Liver (tissue), 10 donors: ENCODE measurements at places on chromosomes 1 and 21.

DNA sequence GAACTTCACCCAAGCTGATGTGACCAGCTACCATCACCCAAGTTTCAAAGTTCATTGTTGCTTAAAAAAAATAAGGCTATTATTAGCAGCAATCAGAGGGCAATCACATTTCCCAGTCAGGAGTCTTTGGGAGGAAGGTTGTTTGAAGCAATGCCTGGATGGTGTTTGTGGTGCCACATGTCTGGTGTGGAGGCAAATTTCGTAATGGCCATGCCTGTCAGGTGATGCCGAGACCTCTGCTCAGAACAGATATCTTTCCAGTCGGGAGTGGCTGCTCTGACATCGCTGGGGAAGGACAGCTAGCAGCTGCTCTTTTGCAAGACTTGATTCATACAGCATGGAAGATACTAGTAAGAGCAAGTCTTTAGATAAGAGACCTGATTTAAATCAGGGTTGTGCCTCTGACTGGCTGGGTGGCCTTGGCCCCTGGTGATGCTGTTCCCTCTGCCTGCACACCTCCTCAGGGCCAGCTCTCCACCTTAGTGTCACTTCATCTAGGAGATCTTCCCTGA lies 187.8 kb upstream of the JUN start:
- peak; percentile 43 for DNase-seq

DNA sequence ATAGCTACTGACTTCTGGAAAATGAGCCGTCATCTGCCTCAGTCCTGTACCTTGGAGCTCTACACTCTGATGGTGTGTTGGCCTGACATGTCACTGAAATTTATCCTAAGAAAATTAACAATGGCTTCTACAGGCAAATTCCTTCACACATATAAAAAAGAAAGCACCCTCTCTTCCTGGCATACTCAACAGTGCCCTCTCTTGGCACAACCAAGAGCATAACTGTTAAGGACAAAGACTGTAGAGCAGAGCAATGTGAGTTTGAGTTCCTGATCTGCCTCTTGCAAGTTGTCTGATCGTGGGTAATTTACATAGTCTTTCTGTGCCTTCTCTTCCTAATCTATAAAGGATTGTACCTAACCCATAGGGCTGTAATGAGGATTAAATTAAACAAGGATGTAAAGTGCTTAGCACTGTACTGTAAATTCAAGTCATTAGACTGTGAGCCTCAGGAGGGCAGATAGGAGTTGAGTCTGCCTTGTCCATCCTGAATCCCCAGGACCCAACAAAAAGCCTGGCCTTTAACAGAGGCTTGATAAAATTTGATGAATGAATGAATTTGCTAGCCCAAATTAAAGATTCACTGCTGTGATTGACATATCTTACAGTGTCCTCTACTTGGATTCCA lies 83.5 kb downstream of the SYF2 start:
- DNase-seq = no peak

- DNase-seq = no peak
Measured at GRCh38 chr1:3534803-3535637, 76.3 kb downstream of the MEGF6 start.

GRCh38 chr1:153941826-153942725 lies 4.4 kb downstream of the DENND4B start:
- DNase-seq = no peak

DNA sequence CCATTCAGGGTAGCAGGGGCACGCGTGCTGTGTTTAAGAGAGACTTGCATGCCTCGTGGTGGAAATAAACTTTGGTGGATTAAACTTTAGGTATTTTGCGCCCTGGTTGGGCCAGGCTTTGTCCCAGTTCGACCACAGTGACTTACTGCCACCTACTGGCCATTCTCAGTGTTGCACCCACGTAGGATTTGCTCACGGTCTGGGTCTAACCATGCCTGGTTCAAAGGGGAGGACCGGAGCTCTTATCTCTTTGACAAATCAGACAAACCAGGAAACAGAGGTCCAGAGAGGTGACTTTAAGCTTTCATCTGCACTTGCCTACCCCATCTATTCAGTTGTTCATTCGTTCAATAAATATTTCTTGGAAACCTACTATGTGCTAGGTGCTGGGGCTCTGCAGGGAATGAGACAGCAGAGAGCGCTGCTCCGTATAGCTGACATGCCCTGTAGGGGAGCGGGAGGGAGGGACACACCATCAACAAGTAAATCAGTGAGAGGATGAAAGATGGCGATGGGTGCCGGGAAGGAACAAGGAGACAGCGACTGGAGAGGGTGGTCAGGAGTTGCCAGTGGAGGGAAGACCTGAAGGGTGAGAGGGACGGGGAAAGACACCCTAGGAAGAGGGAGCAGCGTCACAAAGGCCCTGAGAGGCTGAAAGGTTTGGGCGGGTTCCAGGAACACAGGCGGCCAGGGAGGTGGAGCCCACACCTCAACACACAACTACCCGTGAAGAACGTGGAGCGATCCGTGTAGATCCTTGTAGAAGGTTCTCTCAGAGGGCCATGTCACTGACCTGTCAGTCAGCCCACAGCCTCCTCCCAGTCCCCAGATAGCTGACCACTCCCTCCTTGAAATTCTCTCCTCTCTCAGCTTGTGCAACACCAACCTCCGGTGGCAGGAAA lies 27.2 kb upstream of the TINAGL1 start:
- DNase-seq = peak; percentile 90

GRCh38 chr1:66288048-66288447 lies 245.9 kb upstream of the SGIP1 start:
- no peak for DNase-seq

- no peak for DNase-seq
Measured at GRCh38 chr1:86062453-86062852, 94.1 kb downstream of the COL24A1 start.

DNA sequence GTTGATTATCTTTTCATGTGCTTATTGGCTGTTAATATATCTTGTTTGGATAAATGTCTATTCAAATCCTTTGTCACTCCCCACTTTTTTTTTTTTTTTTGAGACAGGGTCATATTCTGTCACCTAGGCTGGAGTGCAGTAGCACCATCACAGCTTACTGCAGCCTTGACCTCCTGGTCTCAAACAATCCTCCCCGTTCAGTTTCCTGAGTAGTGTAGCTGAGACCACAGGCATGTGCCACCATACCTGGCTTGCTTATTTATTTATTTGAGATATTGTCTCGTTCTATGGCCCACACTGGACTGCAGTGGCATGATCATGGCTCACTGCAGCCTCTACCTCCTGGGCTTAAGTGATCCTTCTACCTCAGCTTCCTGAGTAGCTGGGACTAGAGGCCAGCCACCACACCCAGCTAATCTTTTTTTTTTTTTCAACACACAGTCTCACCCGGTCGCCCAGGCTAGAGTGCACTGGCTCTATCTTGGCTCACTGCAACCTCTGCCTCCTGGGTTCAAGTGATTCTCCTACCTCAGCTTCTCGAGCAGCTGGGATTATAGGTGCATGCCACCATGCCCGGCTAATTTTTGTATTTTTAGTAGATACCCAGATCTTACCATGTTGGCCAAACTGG lies 13.9 kb upstream of the MYCL start:
- DNase-seq = no peak

- no peak for DNase-seq
Measured at GRCh38 chr1:6163191-6163972, 16.7 kb downstream of the CHD5 start.

DNA sequence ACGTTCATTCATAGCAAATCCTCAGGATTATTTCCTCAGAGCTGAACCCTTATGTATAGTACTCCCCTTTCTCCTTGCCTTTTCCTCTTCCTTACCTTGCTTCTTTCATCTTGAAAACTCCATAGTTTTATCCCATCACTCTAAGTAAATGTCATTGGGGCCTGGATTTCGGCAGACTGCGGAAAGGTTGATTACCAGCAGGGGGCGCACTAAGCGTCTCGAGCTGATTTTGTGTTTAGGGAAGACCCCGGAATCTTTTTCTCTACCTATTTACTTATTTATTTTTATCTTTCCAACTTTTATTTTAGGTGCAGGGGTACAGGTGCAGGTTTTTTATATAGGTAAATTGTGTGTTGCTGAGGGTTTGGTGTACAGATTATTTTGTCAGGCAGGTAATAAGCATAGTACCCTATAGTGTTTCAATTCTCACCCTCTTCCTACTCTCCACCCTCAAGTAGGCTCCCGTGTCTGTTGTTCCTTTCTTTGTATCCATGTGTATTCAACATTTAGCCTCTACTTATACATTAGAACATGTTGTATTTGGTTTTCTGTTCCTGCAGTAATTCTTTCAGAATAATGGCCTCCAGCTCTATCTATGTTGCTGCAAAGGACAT lies 11.4 kb upstream of the MTARC1 start:
- peak; percentile 62 for DNase-seq

DNA sequence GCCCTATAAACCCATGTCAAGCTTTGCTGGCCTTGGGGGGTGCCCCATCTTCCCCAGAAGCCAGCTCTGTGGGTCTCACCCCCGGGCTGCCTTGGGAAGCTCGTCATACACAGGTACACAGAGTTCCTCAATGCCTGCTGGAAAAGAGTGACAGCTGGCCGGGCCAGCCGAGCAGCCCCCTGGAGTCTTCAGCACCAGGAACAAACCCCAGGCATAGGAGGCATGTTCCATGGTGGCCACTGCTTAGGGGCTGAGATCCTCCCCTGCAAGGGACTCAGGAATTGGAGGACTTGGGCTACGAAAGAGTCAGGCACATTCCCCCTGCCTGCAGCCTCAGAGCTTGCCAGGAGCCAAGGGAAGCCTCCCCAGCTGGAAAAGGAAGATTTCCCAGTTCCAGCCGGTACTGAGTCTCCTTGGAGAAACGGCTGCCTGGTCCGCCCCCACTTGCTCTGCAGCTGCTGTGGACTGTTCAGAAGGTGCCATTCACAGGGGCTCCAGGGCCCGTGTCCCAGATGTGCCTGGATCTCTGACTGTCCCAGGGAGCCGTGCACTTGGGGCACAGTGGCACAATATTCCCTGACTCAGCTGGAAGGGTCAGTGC lies 89.5 kb downstream of the STUM start:
- DNase-seq = no peak

DNA sequence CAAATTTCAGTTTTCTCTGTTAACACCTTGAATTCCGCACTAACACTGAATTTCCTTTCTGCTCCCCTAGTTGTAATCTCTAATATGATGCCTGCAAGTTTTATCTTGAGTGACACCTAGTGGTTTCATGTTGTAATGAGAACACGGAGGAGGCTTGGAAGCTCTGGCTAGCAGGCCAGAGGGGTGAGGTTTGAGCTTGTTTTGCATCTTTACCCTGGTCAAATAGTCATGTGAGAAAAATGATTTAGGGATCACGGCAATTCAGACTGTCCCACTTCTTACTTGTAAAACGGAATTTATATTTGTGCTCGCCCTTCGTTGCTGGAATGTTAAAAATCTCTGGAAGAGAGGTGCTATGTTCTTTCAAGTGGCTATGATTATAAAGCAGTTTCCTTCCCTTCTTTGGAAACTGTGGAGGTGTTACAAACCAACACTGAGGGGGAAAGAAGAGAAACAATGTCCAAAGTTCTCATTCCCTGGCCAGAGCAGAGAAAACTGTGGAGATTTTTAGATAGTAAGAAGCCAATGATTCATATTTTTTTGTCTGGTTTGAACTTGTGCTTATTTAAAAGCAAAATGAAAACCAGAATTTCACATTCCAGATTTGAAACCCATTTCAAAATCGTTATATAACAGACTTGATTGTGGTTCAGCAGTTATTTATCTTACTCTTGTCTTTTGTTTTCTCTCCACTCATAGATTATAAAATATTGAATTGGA lies 5.3 kb upstream of the MROH9 start:
- DNase-seq = no peak

DNA sequence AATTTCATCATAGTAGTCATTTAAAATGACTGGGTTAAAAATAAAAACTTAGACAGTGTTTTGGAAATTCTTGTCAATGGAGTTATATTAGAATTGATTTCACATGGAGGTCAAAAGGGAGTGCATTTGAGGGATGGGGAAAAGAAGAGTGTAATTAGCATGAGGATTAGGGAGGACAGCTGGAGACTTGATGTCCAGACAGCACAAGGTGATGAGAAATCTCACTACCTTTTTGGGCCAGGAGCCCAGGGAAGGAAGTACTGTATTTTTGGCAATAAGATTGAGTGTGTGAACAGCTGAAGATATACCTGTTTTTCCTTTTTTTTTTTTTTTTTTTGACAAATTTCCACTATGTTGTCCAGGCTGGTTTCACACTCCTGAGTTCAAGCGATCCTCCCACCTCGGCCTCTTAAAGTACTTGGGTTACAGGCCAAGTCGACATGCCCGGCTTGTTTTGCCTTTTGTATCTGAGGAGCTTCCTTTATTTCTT lies 163.6 kb downstream of the PAPPA2 start:
- no peak for DNase-seq

GRCh38 chr1:64163970-64164369 lies 39.5 kb upstream of the UBE2U start:
- no peak for DNase-seq

DNA sequence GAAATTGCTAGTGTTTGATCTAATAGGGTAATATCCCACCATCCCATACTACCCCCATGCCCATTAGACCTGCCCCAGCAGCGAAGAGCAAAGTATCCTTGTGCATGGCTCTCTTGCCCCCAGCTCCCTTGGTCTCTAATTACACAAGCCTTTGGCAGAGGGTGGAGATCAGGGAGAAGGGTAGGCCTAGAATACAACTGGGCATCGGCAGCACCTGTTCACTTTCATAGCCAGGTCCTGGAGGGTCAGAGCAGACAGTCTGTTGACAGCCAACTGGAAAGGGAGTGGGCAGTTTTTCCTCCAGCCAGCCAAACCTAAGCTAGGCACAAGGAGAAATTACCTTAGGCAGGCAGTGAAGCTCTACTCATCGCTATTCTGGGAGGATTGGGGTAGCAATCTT lies 2.7 kb upstream of the PIGC start:
- no peak for DNase-seq

DNA sequence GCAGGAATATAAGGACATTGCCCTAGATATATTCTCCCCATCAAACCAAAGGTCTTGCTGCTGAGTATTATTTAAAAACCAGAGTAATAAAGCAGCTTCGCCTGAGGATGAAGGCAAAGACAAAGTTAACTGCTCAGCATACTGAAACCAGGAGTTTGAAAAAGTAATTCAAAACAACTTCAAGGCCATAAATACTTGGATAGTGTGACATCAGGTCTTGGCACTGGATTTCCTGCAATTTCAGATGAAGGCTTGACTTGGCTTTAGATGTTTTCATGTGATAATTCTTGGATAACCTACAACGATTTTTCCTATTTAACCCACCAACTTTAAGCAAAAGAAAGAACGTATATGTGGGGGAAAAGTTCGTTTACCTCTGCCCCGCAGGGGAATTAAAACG lies 10.6 kb downstream of the SOD1 start:
- DNase-seq = no peak

GRCh38 chr1:15038232-15039016 lies 115.1 kb upstream of the TMEM51 start:
- DNase-seq = no peak

DNA sequence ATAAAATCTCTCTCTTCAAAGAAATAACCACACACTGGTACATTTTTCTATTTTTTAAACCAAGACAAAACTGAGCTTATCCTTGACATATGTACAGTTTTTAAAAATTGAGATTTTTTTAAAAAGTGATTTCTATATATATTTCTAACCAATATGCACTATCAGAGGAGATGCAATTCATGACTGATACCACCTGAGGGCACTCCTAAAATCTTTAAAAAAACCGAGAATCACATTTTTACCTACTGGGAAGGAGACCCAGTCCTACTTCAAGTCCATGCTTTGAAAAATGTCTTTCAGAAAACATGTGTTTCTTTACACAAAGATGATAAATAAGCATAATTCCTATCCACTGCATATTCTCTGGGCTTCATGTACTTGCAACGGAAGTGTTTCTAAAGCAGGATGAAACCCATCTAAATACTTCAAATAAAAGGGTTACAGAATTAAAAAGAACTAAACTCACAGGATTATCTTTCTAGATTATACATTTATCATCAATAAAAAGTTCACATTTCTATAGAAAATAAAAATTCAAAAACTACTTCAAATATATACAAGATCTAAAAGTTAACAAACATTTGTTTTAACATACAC lies 98.6 kb downstream of the ENAH start:
- DNase-seq = no peak
